Nephron progenitor cell (in vitro differentiated cells): ENCODE measurements at places on chromosomes 13 and 19.

DNA sequence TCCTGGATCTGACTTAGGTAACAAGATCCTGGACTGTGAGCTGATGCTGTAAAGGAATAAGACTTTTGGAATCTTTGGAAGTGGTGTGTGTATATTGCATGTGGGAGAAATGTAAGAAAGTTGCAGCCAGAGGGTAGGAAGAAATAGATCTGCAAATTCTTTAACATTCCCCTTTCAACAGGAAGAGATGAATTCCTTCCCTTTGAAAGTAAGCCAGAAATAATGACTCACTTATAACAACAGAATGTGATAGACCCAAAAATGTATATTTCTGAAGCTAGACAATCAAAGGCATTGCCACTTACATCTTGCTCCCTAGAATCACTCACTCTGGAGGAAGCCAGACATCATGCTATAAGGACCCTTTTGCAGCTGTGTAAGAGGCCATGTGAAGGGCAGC, 9.8 kb upstream of the SIAH3 start:
- DNase-seq, result no peak

DNA sequence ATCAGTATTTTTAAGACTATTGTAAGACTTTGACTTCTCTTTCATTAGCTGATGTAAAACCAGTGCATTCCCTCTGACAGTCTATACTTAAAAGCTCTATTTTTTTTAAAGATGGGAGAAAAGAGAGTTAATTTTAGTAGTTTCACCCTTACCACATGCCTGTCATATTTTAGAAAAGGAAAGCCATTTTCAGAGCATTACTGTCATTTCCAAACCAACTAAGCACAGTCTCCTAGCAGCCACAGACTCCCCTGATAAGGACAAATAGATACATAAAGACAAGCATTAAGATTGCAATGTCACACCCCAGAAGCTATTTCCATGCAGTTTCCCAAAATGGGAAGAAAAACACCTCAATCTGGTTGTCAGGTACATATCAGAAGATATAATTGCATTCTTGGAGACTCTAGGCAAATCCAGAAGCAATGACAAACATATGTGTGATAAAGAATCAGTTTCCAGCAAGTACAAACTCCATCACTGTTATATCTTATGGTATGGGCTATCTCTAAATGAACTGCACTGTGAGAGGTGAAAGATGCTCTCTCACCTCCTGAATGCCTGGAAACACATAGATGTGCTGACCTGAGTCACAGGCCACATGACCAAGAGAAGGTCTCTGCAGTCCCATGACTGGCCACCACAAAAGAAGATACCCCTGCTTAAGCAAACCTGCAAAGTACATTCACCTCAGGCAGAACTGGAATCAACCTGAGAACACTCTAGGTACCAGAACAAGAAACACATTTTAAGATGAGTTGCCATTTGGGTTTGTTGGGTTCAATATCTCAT, 303.3 kb downstream of the POU4F1 start:
- DNase-seq, result no peak

DNA sequence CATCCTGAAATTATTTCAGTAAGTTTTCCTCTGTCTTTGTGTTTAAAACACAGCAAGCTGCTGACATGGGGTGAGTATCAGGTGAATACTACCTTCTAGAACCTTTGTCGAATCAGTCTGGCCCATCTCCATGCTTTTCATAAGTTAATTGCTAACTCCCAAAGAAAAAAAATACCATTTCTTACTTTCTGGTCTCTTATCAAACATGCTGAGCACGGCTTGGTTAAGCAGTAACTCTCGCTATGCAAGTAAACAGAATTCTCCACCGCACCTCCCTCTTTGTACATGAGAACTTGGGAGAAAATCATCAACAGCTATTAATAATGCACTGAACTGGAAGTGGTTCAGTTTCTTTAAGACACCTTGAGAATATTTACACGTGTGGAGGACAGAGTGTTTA, 88.6 kb downstream of the FGF9 start:
- DNase-seq, result no peak

DNA sequence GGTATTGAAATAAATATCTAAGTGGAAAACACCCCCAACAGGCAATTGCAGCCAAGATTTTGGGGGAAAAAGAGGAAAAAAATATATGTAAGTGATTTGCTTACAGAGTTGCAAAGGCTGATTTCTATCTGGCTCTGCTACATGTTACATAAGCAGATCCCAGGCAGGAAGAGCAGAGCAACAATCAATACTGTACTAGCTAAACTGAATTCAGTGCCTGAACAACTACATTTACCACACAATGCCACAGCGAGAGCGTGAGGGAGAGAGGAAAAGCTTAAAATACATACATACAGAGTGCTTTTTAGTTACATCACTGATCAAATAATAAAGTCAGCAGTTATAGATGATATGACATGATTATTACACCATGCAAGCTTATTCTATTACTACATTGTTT, 665.6 kb upstream of the ARGLU1 start:
- no peak for DNase-seq

DNA sequence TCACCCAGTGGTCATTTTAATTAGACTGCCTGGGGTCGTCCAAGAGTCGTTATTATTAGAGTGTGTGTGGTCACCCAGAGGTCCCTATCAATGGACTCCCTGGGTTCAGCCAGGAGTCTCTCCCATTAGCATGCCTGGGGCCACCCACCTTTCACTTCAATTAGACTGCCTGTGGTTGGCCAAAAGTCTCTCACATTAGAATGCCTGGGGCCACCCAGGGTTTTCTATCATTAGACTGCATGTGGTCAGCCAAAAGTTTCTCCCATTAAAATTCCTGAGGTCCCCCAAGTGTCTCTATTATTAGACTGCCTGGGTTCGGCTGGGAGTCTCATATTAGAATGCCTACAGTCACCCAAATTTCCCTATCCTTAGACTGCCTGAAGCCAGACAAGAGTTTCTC, 1472.6 kb downstream of the UQCRFS1 start:
- DNase-seq, result no peak

- DNase-seq, result no peak
Observed at GRCh38 chr19:2675892-2676291, 26.6 kb downstream of the GNG7 start.

- DNase-seq, result no peak
Observed at GRCh38 chr13:20359335-20359734, 127.2 kb upstream of the GJB6 start.
